ENCODE measurements at places on chromosomes 11 and 22.

DNA sequence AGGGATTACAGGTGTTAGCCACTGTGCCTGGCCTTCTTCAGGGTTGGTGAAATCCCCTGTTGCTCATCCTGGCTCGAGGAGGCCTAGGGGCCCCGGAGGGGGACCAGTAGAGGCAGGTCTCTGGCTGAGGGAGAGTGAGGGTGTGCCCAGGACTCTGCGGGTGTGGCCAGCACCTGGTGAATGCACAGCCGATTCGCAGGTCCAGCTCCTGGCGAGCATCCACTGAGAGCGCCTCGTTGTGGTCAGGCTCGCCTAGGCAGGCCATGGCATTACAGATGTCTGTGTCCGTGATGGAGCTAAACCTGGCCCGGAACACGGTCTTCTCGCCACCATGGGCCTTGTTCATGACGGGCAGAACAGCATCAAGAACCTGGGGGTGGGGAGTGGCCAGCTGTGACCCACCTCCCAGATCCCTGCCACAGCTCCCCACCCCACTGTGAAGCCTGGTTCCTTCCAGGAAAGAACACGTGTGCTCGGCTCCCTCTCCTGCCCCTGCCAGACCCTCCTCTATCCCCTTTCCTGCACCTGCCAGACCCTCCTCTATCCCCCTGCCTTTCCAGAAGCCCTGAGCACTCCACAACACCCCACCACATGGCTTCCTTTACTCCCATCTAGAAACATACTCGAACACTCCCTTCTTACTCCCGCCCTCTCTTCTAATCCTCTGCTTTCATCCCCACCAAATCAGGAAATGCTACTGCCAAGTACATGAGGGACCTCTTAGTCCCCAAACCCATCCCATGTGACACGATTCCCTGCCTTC is 12.4 kb downstream of the TOP3B start:
- no peak for DNase-seq

DNA sequence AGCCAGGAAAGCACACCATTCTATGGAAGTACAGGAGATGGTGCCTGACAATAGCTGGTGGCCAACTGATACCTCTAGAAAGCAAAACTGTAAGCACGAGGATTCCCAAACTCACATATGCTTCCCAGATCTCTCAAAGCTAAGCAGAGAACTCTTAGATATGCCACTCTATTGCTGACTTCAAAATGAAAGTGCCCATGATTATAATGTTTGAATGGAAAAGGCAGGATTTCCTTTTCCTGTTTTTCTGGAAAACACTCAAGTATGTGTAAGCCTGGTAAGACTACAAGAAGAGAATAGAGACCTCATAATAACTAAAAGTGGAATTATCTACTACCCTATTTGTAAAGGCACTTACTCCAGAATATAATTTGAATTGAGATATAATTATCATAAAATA is 2.6 kb upstream of the CARD18 start:
- no peak for DNase-seq

GRCh38 chr11:79466411-79466810 is 25.6 kb upstream of the TENM4 start:
- peak; percentile 46 for DNase-seq

GRCh38 chr11:120354779-120355178 is 18.6 kb downstream of the ARHGEF12 start:
- DNase-seq = no peak

- DNase-seq = no peak
Observed at GRCh38 chr11:47234669-47235100, 13.9 kb downstream of the ACP2 start.

GRCh38 chr11:9293646-9294045 is 20.7 kb downstream of the TMEM41B start:
- DNase-seq = no peak

GRCh38 chr11:45179686-45180178 is 33.3 kb downstream of the PRDM11 start:
- DNase-seq = no peak

- no peak for DNase-seq
Observed at GRCh38 chr11:65887723-65888162, 528 bp downstream of the FIBP start.

GRCh38 chr11:134243913-134244312 is 9.2 kb downstream of the THYN1 start:
- no peak for DNase-seq

GRCh38 chr11:45374653-45375059 is 88.5 kb upstream of the SYT13 start:
- no peak for DNase-seq

GRCh38 chr11:108724974-108725689 is 60.3 kb downstream of the DDX10 start:
- DNase-seq = no peak

GRCh38 chr11:65616575-65617001 is 1.0 kb downstream of the PCNX3 start:
- no peak for DNase-seq

DNA sequence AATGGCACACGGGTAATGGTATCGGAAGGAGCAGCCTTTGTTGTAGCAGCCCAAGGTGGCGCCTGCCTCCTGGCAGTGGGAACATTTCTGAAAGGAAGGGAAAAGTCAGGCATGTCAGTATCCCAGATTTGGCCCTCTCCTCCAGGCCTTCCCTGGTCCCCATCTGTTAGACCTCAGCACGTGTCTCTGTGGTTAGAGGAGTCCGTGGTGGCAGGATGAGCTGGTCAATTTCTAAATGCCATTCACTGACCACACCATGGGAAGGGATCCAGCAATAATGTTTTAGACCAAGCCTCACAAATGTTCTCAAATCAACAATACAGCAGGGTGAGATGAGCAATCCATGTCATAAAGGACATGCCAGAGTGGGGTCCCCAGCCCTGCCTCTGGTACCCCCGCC is 49.0 kb upstream of the CYP2D6 start:
- peak; percentile 41 for DNase-seq

DNA sequence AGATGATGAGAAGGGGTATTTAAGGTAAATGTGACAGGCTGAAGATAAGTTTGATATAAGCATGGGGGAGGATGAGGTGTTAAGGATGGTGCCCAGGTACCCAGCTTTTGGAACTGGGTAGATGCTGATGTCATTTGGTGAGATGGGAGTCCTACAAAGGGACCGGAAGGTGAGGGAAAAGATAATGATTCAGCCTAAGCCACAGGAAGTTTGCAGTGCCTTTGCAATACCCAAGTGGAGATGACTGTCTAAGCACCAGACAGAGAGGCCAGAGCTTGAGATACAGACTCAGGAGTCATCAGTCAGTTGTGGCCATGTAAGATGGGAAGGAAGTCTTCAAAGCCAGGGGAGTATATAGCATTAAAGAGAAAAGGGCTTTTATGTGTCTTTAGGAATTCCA is 30.0 kb upstream of the SMCO4 start:
- no peak for DNase-seq

Measured in OCI-M1 (cell line).